Stimulated activated CD8-positive, alpha-beta memory T cell treated with anti-CD3 and anti-CD28 coated beads, Interleukin-15, amount 100 ng/mL, for 24 hours (primary cell): ENCODE measurements at places on chromosomes 11 and 22.

- no peak for DNase-seq
These were observed 89.7 kb upstream of the KCNA4 start for GRCh38 chr11:30106222-30107181.

- DNase-seq = no peak
These were observed 34.2 kb downstream of the CCDC81 start for GRCh38 chr11:86408845-86409244.

- no peak for DNase-seq
These were observed 93.1 kb upstream of the FGF3 start for GRCh38 chr11:69912161-69912910.

GRCh38 chr11:17371614-17372013 lies 16.8 kb downstream of the KCNJ11 start:
- DNase-seq = no peak

- no peak for DNase-seq
These were observed 58.8 kb downstream of the LIF start for GRCh38 chr22:30187529-30188407.

GRCh38 chr22:48957311-48957986 lies 870.2 kb downstream of the BRD1 start:
- no peak for DNase-seq

GRCh38 chr22:48640890-48641841 lies 1186.5 kb downstream of the BRD1 start:
- DNase-seq = no peak

DNA sequence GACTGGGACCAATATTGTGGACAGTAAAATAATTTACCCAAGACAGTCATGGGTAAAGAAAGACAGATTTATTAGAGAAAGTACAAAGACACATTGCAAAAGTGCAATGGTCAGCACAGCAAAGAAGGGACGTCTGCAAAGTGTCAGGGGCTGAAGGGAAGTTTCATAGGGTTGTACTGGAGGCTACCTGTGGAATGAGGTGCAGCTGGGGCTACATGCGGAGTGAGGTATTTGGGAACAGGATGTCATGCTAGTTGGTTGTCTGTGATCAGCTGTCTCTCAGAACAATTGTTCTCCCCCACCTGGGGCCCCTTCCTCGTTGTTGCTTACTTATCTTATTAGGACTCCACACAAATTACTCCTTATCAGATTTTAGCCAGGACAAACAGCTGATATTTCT lies 11.4 kb upstream of the APOL3 start:
- DNase-seq = no peak

- DNase-seq = no peak
These were observed 10.4 kb upstream of the CELSR1 start for GRCh38 chr22:46547883-46548244.

GRCh38 chr11:70210051-70210501 lies 7.0 kb downstream of the FADD start:
- DNase-seq = no peak

GRCh38 chr11:26109658-26110368 lies 222.1 kb upstream of the ANO3 start:
- no peak for DNase-seq

DNA sequence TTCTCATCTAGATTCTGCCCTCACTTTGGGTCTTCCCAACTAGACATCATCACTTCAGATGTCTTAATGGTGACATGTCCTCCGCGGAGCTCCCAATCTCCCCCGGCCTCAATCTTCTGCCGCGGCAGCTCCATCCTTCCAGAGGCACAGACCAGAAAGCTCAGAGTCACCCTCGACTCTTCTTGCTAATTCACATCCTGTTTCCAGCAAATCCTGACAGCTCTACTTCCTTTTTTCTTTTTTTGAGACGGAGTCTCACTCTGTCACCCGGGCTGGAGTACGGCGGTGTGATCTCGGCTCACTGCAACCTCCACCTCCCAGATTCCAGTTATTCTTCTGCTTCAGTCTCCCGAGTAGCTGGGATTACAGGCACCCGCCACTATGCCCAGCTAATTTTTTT lies 54.5 kb downstream of the CACNG2 start:
- DNase-seq = no peak

DNA sequence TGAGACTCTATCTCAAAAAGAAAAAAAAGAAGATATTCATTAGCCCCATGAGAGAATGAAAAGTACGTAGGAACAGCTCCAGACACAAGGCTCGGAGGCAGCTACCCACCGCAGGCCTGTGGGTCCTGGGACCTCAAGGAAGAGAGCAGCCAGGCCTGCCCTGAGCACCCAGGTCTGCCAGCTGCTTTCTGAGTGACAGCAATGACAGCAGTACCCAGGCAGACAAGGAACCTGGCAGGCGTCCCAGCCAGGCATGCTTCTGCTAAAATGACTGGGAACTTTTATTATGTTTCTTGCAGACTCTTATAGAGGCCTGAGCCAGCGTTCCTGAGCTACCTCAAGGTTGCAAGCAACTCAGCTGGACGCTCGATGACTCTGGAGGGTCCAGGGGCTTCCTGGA lies 31.6 kb downstream of the CPT1A start:
- DNase-seq = no peak

DNA sequence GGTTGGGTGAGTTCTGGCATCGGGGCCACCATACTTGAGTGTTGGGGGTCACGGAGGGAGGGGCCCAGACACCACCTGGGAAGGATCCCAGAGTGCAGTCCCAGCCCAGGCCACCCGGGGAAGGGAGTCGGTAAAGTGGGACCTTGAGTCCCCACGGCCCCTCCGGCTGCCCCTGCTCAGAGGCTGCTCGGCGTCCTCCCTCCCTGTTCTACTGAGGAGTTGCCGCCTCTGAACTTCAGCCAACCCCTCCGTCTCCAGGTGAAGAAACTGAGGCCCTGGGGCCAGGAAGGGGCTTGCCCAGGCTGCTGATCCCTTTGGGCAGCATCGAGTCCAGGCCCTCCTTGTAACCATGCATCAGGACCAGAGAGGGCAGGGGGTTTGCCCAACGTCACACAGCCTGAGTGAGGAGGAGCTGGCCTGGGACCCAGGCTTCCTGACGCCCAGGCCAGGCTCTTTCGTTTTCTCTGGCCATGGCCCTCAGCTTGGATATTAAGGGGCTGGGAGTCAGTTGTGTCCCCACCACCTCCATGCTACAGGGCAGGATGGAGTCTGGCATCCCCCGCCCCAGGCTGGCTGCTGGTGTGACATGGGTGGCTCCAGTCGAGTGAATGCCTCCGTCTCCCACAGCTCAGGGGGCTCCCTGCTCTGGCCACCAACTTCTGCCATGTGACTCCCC lies 1.3 kb downstream of the PARVG start:
- no peak for DNase-seq

DNA sequence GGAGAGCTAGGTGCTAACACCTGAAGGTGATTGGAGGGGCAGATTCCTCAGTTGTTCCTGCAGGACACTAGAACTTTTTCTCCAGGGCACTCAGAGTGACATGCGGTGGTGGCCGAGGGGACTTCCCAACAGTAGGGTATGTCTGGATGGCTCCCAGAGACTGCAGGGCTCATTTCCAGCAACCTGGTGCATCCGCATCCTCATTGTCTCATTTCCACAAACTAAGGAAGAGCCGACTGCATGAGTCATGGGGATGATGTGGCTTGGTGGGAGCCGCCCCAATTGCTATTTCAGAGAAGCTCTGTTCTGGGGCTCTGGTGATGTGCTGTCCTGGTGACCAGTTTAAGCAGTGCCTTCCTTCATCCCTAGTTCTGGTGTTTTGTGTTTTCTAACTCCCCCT lies 2.8 kb upstream of the ROBO4 start:
- no peak for DNase-seq

- DNase-seq = no peak
These were observed 11.6 kb upstream of the GNAZ start for GRCh38 chr22:23058481-23059283.

DNA sequence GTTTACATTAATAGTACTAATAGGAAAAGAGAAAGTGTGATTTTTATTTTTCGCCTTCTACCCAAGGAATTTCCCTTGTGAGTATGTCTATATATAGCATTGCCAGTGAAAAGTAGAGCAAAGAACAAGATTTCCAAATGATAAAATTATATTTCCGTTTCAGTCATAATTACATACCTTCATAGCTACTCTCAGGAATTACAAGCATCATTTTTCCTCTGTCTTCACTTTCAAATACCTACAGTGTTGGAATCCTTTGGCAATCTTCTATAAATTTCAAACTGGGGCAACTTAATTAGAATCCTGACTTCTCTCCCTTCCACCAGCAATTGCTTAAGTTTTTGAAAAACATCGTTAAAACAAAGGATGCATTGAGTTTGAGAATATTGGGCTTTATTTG lies 35.5 kb upstream of the SPON1 start:
- no peak for DNase-seq

DNA sequence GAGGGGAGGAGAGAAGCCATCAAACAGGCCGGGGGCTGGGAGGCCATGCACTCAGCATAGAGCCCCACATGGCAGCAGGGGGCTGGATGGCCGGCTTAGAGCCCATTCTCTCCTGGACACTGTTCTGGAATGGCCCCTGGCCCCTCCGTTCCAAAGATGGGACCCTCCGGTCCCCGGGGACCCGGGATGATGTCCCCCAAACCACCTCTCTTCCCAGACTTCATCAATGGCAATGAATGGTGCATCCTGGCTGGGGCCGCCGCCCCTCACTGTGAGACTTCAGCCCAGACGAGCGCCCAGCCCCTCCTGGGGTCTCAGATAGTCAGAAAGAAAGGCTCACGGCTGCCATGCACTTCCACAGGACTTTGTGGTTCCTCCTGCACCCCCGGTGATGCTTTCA lies 13.8 kb upstream of the RTN4R start:
- DNase-seq = no peak

DNA sequence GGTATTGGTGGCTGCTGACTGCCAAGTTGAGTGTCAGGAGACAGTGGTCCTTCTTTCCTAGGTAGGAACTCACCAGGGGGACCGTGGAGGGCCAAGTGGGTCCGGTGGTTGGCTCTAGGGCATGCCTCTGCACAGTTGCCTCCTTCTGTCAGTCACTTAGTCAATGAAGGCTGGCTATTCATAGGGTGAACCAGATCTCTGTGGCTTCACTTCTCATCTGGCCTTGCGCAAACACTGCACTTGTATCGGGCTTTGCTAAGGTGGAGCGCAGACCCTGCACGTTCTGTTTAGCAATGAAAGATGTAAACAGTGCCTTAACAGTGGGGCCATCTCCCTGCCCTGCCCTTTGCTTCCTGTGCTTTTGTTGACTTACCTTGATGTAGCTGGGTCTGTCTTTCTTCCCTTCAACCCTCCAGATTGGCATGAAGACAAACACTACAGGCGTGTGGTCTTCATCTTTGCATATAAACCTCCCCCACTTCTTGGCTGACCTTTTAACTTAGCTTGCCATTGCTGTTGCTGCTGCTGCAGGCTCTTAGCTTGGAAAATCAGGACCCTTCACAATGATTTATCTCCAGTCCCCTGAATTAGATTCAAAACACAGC lies 6.7 kb upstream of the SORL1-AS1 start:
- no peak for DNase-seq

GRCh38 chr11:58434217-58434616 lies 6.3 kb upstream of the OR5B2 start:
- no peak for DNase-seq

DNA sequence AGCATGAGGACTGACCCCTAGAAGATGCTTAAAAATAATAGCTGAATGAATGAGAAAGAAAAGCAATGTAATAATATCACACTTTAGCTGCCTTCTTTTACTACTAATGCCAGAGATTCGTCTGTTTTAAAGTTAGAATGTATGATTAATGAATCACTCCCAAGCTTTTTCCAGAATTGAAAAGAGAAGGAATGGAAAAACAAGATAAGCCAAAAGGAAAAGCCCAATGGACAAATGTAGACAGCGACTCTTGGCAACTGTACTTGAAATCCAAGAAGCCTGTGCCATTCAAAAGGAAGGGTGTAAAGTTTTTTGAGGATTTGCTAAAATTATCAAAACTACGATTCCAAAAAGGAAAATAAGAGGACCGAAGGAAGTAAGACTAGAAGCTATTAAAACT lies 40.8 kb upstream of the PAMR1 start:
- no peak for DNase-seq

DNA sequence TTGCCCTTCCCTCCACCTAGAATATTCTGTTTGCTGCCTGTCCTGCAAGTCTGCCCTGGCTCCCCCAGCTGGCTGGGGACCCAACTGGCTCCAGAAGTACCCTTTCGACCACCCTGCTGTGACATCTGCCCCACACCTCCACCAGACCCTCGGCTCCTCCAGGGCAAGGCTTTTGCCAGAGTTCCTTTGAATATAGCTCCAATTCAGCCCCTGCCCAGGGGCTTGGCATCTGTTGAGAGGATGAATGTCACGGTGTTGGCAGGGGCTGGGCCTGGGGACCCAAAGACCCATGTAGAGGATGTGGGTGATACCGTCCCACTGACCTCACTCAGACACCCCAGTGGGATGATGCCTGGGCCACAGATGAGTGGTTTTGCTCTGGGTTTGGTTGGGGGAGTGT lies 4.0 kb downstream of the NLRP6 start:
- DNase-seq = no peak

DNA sequence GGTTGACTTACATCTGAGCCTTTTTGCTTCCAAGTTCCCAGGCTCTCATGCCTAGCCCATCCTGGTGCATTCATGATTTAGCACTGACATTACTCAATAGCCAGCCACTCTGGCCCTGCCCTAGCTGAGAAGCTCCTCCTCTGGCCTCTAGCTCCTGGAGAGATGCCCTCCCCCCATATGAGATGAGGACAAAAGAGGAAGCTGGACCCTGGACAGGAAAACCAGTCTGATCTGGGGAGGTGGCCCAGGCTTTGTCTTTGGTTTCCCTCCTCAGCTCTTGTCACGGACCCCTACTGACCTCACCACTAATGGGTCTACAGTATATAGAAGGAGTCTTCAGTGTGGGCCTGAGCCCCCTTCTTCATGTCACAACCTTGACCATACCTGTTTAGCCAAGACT lies 3.0 kb downstream of the RHOG start:
- DNase-seq = no peak

GRCh38 chr11:86418917-86419316 lies 44.2 kb downstream of the CCDC81 start:
- DNase-seq = no peak

DNA sequence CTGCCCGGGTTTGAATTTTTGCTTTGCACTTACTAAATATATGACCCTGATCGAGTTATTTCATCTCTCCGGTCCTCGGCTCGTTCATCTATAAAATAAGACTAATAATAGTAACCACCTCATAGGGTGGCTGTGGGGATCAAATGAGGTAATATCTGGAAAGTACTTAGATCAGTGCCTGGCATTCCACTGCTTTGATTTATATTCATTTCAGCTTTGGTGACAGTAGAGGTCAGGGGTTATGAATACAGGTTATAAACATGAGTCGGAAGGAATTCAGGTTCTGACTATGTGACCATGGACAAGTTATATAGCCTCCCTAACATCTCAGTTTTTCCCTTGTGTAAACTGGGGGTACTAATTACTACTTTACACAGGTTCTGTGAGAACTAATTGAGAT lies 2.9 kb upstream of the TEAD1 start:
- DNase-seq = no peak

GRCh38 chr22:31742115-31742514 lies 7.8 kb downstream of the PRR14L start:
- DNase-seq = no peak
